ENCODE measurements at places on chromosomes 5 and 9.

GRCh38 chr9:27538647-27539046 lies 9.0 kb upstream of the MOB3B start:
- no peak for DNase-seq

- DNase-seq, result no peak
Observed at GRCh38 chr9:127233550-127233949, 31.0 kb upstream of the GARNL3 start.

- DNase-seq, result no peak
Observed at GRCh38 chr5:170704417-170705192, 78.9 kb upstream of the GABRP start.

- DNase-seq, result no peak
Observed at GRCh38 chr5:2895196-2895595, 143.7 kb upstream of the IRX2 start.

- DNase-seq, result no peak
Observed at GRCh38 chr9:36011379-36011778, 25.3 kb upstream of the RECK start.

- no peak for DNase-seq
Observed at GRCh38 chr5:149802008-149802680, 72.0 kb downstream of the PPARGC1B start.

DNA sequence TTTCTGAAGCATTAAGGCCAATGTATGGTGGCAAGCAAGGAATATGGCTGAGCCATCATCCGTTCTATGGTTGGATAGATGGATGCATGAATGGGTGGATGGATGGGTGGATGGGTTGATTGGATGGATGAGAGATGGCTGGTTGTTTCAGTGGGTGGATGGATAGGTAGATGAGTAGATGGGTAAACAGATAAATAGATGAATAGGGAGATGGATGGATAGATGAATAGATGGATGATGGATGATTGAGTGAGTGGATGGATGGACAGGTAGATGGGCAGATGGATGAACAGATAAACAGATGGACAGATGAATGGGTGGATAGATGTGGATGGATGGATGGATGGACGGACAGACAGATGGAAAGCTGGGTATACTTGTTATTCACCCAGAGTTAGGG lies 92.6 kb upstream of the ZNF618 start:
- no peak for DNase-seq

GRCh38 chr5:169942181-169942580 lies 38.1 kb downstream of the INSYN2B start:
- no peak for DNase-seq

GRCh38 chr9:131997779-131998178 lies 81.9 kb downstream of the MED27 start:
- no peak for DNase-seq

DNA sequence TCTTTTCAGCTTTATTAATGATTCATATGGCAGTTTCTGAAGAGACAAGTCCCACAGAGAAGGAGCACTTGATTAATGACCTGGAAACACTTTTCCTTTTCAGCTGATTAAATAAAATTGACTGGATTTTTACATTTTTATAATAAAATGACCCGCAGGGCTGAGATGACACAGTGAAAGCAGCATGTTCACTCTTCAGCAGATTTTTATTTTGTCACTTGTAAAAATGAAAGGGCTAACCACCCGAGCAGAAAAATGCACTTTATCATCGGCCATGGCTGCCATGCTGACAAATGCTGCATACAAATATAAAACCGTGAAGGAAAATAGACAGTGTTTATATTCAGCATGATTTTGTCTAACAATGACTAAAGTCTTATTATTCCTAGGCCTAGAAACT lies 321.6 kb upstream of the ITGA1 start:
- no peak for DNase-seq

DNA sequence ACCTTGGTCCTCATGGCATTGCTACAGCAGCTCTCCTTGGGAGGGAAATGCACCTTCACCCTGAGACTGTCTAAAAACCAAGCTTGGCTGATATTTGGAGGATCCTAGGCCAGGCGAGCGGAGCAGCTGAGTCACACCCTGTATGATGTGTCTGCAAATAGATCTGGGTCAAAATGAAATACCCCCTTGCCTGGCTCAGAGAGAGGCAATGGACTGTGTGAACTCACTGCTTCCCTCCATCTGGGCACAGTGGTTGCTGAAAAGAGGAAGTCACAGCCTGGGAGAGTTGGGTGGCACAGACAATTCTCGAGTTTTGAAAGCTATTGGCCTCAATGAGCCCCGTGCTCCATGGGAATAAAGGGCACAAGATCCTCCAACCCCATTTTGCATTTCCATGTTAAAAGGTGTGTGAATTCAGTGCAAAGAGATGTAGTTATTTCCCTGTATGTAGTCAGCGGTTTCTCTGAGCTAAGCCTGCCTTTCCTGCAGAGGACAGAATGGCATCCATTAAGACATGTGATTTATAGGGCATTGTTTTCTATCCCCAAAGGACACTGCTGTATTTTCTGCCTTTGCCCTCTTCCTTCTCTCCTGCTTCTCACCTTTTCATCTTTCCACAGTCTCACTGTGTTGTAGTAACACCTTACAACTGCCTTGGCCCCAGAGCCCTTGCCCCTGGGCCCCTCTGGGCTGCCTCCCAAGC lies 177.2 kb downstream of the GADD45G start:
- DNase-seq, result no peak

GRCh38 chr9:120900824-120901223 lies 23.8 kb upstream of the PHF19 start:
- DNase-seq, result no peak

- no peak for DNase-seq
Observed at GRCh38 chr9:74865177-74865576, 22.5 kb downstream of the TRPM6 start.

GRCh38 chr5:31054453-31054852 lies 139.0 kb upstream of the CDH6 start:
- DNase-seq, result no peak

GRCh38 chr5:172496671-172497371 lies 42.5 kb upstream of the SH3PXD2B start:
- DNase-seq, result no peak

DNA sequence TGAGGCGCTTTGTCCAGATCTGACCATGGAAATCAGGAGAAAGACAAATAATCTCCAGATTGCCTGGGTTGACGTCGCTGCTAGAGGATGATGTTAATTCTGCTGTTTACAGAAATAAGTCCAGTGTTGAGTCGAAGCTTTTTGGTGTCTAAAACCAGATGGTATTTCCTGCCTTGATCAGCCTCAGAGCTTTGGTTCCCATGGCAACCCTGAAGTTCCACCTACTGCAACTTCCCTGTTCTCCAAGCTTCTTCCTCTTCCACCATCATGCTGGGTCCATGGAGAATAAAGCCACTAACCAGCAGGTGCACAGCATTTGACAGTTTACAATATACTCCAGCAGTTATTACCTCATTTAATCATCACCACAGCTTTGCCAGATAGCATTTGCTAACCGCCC lies 18.0 kb upstream of the GABBR2 start:
- no peak for DNase-seq

GRCh38 chr5:157864067-157864466 lies 5.1 kb upstream of the CLINT1 start:
- no peak for DNase-seq

All from RWPE1 (cell line).